Activated CD8-positive, alpha-beta memory T cell treated with anti-CD3 and anti-CD28 coated beads, Interleukin-2, amount 50 U/mL, for 4 hours (primary cell): ENCODE measurements at places on chromosomes 4 and X.

DNA sequence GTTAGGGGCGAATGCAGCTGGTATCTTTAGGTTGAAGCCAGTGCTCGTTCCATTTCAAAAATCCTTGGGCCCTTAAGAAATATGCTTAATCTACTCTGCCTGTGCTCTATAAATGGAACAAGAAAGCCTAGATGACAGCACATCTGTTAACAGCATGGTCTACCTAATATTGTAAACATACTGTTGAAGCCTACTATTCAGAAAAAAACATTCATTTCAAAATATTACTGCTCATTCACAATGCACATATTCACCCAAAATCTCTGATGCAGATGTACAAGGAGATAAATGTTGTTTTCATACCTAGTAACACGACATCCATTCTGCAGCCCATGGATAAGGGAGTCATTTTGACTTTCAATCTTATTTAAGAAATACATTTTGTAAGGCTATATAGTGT, 106.6 kb downstream of the TBC1D19 start:
- no peak for DNase-seq

DNA sequence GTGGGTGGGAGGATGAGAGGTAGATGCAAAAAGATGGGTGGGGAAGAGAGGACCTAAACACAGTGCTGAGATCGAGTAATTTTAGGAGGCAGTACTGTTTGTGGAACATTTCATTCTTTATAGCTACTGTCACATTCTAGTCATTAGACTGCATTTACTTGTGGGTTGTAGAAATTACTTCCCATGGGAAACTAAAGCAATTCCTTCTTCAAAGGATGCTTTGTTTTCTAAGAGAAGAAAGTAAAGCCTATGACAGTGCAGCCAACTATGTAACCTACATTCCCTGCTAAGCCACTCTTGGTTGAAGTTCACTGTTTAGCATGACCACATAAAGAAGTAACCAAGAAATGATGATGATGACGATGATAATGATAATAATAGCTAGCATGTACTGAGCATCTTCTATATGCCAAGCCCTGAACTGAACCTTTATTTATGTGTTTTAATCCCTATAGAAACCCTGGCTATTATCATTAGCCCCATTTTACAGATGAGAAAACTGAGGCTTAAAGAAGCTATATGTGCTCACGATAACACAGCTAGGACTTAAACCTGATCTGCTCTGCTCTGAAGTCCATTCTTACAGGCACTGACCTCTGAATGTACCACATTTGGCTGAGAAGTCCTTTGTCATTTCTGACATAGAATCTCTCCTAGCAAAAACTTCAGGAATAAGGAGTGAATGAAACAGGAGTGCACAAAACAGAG, 114.5 kb upstream of the KIT start:
- DNase-seq: no peak

DNA sequence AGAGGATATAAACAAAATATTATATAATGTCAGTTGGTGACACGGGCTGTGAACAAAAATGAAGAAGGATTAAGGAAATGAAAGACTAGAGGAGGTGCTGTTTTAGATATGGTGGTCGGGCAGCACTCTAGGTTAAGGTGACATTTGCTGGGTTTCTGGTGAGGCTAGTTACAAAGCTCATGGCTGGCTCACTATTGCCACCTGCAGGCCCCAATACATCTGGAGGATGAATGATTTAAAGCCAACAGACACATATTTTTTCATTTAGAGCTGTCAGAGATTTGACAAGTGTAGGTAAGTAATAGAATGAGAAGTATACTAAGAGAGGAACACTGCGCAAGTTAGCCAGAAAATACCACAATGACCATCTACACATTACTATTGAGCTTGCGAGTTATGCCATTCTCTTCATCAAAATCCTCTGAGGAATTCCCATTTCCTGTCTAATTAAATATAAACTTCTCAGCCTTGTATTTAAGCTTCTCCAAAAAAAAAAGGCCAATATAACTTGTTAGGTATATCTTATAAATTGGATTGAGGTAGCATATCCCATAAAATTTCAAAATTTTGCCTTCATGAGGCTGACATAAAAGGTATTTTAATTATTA, 6.4 kb upstream of the FGG start:
- DNase-seq: peak; percentile 34

DNA sequence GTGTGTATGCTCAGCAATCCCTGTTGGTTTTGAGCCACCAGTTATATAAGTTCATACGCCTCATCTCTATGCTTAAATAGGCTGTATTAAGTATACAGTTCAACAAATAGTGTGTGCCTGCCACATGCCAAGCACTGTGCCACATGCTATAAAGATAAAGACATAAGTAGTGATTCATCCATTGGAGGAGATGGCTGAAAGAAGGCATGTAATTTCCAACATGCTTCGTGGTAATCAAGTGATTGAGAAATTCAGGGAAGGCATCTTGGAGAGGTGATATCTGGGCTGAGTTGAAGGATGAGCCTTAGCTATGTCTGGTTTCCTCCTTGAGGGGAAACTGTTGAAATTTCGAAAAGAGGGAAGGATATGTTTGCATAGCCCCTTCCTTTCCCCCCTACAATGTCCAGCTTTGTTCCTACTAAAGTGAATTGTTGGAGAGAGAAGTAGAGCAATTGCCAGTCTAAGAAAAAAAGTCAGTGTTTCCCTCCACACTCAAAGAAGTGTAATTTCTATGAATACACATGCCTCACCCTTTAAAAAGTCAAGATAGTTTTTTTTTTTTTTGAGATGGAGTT, 96.5 kb downstream of the ARHGAP10 start:
- DNase-seq: no peak

GRCh38 chr4:3802571-3803474, 36.6 kb downstream of the ADRA2C start:
- no peak for DNase-seq

- no peak for DNase-seq
Measured at GRCh38 chr4:2515830-2516550, 20.5 kb upstream of the FAM193A start.

- no peak for DNase-seq
Measured at GRCh38 chrX:29530501-29530900, 684.9 kb upstream of the MAGEB2 start.

DNA sequence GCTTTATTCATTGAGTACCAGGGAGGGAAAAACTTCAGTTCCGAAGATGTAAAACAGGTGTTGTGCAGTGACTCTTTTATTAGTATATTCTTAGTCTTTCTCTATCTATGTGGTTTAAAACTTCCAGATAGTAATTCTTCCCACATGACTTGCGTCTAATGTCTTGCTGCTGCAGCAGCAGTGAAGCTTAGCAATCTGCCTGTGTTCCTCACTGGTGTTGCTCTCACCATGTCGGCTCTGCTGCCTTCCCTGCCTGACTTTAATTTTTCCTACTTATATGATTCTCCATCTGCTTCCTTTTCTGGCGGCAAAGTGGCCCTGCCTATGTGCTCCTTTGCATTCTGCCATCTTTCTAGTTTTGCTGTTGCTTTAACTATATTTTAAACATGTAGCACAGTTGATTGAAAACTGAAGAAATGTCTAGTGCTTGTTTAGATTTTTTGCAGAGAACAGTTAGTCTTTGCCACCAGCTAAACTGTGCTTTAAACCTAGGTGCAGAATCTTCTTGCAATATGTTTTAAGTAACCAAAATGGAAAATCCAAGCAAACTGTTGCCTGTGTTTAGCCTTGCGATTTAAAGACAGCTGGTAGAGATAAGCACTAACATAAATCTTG, 1934.2 kb upstream of the IGFBP7 start:
- no peak for DNase-seq

- DNase-seq: no peak
Measured at GRCh38 chr4:118361192-118361591, 8.4 kb upstream of the PRSS12 start.

DNA sequence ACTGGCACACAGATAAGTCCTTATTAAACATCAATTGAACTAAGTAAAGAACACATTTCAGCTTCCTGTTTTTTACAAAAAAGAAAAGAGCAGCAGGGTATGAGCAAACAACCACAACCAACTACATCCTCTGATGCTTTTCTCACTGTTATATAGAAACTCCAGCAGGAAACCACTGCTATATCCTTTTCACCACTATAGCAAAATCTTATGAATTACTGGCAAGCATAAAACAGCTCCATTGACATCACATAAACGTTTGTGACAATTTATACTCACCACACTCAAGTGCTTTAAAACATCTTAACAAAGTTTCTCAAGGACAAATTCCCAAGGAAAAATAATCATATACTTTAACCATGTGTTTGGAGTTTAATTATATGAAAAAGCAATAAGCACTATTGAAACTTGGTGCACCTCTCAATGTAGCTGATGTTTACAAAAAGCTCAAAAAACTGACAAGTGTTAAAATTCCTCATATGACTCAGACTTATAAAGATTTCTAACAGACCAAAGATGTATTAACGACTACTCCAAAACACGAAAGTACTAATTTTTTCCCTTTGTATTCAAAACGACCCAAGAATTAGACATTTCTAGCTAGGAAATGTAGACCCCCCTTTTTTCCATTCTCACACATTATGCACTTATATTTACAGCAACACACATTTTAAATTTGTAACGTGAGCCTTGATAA, 12.9 kb downstream of the GPRIN3 start:
- no peak for DNase-seq

DNA sequence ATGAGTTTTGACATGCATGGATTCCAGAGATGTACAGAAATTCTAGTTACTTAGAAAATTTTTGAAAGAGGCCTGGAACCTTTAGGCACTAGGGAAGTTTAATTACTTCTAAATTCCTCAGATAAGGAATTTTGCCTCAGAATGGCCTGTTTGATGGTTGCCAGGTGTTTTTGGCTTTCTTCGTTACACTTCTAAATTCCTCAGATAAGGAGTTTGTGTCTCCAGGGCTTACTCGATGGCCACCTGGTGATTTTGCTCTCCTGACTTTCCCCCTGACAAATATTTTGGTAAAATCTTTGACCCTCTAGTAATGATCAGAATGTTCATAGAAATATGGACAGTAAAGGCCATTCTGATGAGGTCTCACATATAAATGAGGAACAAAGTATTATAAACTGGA, 64.3 kb downstream of the BEX3 start:
- DNase-seq: no peak

DNA sequence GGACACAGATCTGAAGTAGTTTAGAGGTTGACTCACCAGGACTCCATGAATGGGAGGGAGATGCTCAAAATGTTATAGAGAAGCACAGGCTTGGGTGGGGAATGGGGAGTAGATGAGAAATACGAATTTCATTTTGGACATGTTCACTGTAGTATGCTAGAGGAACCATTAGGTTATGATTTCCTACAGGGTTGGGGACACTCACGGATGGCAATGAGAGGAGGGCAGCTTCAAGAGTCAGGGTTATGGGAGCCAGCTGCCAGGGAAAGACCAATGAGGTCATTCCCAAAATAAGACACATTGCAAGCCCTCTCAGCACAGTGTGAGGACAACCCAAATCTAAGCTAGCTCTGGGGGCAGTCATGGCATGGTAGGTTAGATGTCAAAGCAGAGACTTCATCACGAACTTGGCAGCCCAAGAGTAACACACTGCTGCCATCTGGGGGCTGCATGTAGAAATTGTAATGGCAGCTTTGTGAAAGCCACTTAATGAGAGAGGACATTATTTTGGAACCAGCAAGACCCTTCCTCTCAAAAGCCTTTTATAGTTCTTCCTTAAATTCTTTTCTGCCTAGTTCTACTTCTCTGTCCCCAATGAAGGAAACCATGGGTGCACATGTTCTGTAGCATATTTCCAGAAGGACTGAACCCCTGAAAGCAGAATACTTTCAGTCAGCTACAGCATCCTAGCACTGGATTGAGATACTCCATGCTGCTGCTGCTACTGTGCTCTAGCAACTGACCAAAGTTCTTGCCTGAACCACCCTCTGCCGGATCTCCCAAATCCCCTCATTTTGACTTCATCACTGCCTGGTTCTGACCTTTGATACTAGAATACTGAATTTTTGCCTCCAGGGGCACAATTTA, 16.2 kb upstream of the ZCCHC12 start:
- DNase-seq: peak; percentile 25

- no peak for DNase-seq
Measured at GRCh38 chr4:121690001-121690400, 6.8 kb downstream of the ANXA5 start.

GRCh38 chr4:122992057-122992456, 69.7 kb upstream of the NUDT6 start:
- DNase-seq: no peak

- peak; percentile 36 for DNase-seq
Measured at GRCh38 chr4:71184195-71184781, 154.5 kb upstream of the SLC4A4 start.

- no peak for DNase-seq
Measured at GRCh38 chr4:41561244-41561643, 23.3 kb downstream of the LIMCH1 start.

GRCh38 chr4:177960566-177960965, 518.3 kb upstream of the AGA start:
- DNase-seq: no peak

DNA sequence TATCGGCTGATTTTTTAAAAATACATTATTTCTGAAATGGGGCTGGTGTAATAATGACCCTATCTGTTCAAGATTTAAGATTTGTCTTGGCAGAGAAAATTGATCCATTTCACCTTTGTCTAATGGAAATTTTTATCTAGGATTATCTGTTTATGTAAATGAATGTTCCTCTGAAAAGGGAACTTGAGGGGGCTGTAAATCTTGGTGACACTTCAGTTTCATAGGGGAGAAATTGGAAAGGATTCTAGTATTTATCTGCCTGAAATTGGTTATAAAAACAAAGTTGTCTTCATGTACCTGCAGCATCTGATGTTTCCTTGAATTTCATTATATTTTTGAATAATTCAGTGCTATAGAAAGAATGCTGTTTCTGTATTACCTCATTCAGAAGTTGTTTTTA, 48.4 kb upstream of the PAQR3 start:
- DNase-seq: no peak

DNA sequence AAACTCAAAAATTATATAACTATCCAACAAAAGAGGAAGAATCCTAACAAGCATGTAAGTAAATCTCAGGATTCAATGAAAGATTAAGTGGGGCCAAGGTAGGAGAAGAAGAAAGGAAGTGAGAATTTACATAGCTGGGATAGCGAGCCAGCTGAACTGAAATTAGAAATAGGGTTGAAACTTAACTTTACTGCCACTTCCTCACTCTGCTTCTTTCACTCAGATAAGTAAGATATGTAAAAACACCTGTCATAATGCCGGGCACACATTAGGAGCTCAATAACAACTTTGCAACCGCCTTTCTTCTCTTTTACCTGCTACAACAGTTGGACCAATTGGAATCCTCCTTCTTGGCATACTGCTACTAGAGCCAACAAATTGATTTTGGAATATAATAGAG, 129.4 kb downstream of the CNKSR2 start:
- DNase-seq: no peak

- no peak for DNase-seq
Measured at GRCh38 chr4:48841045-48841827, 10.3 kb downstream of the OCIAD1 start.

GRCh38 chr4:58776627-58777026, 1666.4 kb upstream of the IGFBP7 start:
- DNase-seq: no peak

- DNase-seq: no peak
Measured at GRCh38 chr4:159366966-159367780, 264.3 kb downstream of the RAPGEF2 start.

DNA sequence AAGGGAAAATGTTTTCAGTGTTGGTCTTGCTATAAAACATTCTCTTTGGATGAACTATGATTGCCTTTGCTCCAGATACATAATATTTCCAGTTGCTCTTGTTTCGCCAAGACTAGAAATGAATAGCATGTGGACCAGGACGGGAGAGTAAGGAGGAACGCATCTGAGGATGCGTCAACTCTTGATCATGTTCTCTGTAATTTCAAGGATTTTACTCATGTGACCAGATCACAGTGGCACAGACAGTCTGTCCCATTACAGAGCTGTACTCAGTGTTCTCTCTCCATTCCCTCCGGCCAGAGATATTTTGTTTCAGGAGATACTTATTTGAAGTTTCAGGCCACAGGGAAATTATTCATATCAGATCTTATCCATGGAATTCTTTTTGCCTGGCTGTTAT, 266.6 kb downstream of the MID1IP1 start:
- no peak for DNase-seq
